ENCODE measurements at places on chromosomes 12 and 14.

- DNase-seq: no peak
Measured at GRCh38 chr14:80446356-80446755, 235.1 kb upstream of the DIO2 start.

DNA sequence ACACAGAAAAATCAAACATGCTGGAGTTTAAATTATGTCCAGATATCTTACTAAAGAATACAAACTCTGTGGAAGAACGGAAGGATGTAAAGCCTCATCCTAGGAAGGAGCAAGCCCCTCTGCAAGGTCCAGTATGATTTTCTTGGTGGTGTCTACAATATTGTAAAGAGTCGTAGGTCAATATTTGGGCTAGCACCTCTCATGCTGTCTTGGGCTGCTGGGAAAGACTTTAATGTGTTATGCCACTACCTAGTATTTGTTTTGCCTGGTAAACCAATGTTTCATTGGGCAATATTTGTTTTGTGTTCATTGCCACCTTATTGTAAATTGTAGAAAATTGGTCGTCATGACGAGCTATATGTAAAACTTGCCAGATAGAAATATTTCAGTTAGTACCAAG is 26.6 kb downstream of the RESF1 start:
- DNase-seq: no peak

GRCh38 chr14:75273272-75274049 is 5.2 kb upstream of the FOS start:
- DNase-seq: no peak

- DNase-seq: no peak
Measured at GRCh38 chr14:106060276-106060975, 534.0 kb downstream of the TMEM121 start.

- no peak for DNase-seq
Measured at GRCh38 chr14:82720946-82721345, 1187.3 kb upstream of the SEL1L start.

DNA sequence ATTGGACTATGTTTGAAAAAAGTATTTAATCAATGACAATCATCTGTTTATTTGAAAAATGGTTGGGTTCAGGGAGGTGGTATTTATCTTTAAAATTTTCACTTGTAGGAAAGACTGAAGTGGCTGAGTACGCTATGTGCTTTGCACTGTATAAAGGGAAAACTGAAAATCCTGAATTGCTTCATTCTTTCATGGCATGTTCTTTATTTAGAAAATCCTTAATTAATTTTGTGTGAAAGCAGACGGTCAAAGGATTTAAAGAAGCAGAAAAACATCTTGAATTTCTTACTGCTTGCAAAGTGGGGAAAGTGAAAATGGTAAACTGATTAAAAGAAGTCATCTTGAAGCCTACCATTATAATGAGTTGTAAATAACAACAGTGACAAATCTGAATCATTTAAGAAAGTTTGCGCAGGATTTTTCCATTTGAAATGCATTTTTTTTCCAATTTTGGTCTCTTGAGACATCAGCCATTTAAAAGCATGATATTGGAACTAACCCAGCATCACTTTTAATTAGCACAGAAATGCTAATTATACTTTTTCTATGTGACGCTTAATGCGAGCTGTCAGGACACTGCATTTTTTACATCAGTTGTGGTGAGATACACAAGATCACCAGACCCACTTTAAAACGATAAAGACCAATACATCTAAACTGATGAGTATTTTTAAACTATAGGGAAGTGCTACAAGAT is 169.0 kb downstream of the NEDD1 start:
- DNase-seq: no peak

DNA sequence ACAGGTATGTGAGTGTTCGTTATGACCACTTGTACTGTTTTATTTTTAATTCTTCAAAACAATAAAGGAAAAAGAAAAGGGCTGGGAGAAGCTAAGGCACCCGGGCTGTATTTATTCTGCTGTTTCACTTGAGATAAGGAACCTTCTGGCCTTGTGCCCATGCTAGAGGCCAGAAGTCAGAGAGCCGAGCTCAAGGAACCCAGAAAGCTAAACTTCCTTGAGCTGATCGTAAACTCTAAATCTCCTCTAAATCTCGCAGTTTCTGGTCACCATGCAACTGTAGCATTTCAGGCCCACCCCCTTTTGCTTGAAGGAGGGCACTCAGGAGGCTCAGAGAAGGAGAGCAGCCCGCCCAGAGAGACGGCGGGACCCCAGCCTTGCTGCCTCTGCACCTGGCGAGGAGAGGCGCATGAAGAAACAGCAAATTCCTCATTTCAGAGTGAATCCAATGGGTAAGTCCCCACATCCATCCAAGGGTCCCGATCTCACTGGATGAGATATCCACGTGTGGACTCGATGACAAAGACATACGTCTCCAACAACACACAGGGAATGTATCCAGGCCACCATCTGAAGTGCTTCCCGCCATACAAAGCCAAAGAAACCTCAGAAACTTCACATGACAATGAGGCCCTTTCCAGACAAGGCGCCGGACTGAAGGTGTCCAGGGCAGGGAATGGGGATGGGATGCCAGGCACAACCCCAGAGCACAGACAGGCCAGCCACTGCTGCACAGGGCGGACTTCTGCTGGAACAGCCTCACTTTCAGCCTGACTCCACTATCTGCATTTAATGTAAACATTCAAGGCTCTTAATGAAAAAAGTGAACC is 14.6 kb downstream of the CCDC88C start:
- no peak for DNase-seq

DNA sequence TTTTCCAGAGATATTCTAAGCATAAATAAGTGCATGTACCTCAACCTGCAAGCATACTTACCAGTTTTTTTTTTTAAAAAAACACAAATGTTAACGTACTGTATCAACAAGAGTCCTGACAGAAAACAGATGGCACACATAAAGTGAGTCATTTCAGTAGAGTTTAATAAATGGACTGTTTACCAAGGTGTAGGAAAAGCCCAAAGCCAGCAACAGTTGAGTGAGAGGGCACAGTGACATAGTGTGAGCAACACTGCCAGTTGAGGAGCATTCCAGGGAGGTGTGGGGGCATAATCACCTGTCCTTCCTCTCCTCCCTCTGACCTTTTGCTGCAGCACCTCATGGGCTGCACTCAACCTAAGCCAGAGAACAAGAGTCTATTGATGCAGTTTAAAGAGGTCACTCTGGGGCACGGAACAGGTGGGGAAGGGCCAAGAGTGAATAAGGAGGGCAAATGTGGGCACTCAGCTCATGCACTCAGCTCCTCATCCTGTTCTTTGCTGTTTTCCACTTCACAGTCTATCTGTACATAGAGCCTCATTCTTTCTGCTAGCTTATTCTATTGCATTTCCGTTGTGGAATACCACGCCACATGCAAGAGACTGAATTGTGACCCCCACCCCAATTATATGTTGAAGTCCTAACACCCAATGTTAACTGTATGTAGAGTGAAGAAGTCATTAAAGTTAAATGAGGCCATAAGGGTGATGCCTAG is 29.3 kb downstream of the DHRS2 start:
- no peak for DNase-seq

DNA sequence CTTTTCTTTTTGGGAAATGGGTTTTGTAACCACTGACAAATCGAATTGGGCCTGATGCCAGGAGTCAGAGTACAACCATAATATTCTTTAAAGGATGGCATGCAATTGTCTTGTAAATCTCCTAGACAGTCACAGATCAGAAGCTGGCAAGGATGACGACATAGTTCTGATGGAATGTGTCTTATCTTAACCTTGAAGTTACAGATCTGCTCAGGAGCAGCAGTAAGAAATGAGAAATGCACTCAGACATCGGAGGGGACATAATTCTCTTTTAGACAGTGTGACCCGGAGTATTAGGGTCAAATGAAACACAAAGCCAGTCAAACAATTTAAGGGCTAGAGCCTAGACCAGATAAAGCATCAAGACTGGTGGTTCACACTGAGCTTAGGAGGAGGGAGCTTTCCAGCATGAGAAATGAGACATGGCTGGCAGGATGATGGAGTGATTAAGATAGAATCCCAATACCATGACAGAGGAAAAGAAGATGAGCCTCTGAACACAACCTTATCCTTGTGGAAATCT is 17.5 kb downstream of the CBX5 start:
- DNase-seq: no peak

DNA sequence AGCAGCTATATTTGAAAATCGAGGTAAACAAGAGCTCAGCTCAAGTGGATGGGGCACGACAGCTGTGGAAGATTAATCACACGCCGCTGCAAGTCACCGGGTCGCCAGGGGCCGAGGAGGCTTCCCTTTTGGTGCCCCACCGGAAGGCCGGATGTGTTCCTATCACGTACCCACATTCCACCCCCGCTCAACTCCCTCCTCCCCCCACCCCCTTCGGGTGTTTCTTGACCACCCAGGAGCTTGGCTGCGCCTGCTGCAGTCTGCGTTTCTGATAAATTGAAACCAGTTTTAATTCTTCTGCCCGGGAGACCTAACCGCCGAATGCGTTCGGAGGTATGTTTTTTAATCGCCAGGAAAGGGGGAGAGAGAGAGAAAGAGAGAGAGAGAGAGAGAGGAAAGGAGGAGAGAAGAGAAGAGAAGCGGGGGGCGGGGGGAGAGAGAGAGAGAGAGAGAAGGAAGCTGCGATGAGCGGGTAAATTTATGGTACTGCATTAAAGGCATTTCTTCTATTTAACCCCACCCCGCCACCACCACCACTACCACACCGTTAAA is 1.8 kb downstream of the SLC8A3 start:
- DNase-seq: no peak

Data from stimulated activated effector memory CD8-positive, alpha-beta T cell treated with anti-CD3 and anti-CD28 coated beads, Interleukin-12 subunit alpha, Interleukin-12 subunit beta, amount 100 ng/mL, for 72 hours (primary cell).